ENCODE measurements at places on chromosomes 11 and 22.

DNA sequence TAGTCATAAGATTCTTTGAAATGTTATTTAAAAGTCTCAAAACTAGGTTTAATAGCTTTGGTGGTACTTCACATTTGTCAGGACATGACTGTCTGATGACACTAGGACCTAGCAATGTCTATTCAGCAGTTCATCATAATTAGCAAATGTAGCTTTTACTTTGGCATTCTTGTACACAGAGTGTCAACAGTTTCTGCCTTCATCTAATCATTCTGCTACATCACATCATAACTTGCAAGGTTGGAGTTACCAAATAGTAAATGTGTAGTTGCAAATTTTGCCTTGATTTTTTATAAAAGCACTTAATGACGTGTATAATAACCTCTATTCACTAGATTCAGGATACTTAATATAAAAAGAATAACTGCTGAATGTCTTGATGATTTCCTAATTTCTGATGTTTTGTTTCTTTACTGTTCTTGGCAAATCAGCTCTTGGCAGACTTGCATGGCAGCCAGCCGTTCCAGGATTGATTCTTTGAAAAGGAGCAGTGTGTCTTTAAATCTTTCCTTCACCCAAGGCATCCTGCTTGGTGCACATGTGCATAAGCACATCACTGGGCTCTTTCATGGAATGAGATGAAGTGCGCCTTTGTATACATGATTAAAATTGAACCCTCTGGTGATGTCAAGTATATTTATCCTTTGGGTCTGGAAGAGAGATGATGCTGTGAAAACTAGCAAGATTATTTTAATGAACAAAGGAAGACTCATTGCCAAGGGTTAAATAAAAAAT lies 12.2 kb downstream of the FBXO7 start:
- DNase-seq = no peak

- DNase-seq = no peak
Measured at GRCh38 chr11:16883174-16883573, 131.0 kb downstream of the PLEKHA7 start.

GRCh38 chr22:44522526-44523170 lies 24.6 kb upstream of the RTL6 start:
- no peak for DNase-seq

DNA sequence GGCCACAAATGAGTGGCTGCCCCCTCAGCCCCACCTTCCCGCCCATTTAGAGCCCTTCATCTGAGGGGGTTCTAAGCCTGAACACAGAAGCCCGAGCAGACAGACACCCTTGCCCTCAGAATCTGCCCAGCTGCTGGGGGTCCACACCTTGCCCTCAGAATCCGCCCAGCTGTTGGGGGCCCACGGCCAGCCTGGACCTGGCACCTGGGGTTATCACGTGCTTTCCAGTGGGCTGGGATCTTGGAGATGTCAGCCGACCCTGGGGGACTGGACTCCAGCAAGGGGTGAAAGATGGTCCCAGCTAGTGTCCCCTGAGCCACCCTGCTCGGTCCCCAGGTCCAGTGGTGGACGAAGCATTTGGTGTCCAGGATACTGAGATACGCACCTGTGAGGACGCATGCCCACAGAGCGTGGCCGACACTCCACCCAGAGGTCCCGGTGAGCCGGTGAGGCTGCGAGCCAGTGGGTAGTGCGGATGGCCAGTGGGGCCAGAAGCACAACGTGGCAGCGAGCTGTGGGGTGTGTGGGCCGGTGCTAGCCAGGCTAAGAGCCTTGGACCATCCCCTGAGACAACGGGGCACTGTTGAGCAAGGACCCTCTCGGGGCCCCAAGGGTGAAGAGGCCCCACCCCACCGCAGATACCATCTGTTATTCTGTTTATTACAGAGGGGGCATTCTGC lies 3.1 kb upstream of the CTSD start:
- no peak for DNase-seq

- DNase-seq = no peak
Measured at GRCh38 chr11:61838921-61839320, 10.8 kb downstream of the FADS2 start.
